Naive B cell (primary cell): ENCODE measurements at places on chromosomes 4 and X.
A peak's percentile ranks its signal among the peaks of the same experiment; 100 is the strongest.

GRCh38 chr4:626201-627091 lies 1.1 kb downstream of the PDE6B start:
- no peak for DNase-seq

DNA sequence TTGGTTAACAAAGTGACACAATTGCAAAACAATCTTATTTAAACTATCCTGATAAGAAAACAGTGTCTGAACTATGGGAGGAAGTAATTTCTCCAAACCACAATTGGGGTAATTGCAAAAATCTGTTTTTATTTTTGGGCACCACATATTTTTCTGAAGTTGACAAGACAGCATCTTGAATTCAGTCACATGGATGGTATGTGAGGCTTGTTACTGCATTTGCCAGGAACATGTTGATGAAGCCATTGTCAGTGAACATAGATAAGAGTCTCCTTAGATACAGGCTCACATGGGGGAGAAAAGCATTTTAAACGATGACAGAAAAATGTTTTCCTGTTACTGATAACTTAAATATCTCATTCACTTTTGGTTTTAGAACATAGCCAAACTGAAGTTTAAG lies 5.5 kb upstream of the USP53 start:
- no peak for DNase-seq

GRCh38 chr4:24417206-24417605 lies 167.1 kb downstream of the DHX15 start:
- no peak for DNase-seq

DNA sequence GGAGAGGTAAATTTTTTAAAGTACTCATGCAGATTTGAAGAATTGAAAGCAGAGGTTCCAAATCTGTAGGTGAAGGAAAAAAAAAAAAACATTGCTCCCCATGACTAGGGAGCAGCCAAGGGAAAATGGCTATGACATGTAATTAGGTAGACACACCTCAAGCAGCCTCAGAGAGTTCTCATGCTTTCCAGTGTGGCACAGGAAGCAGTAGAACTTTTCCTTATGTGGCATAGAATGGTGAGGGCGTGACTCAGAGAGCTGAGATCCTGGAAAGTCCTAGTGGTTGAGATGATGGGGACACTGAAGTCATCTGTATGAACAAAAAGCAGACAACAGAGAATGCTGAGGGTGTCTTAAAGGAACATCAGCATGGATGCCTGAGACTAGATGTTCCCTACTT lies 148.6 kb upstream of the NWD2 start:
- DNase-seq, result no peak

GRCh38 chrX:132094164-132094563 lies 33.7 kb downstream of the FRMD7 start:
- no peak for DNase-seq

- DNase-seq, result peak; percentile 6
Measured at GRCh38 chrX:65451663-65452062, 82.9 kb downstream of the LAS1L start.

- no peak for DNase-seq
Measured at GRCh38 chr4:23614284-23614892, 275.5 kb downstream of the PPARGC1A start.

DNA sequence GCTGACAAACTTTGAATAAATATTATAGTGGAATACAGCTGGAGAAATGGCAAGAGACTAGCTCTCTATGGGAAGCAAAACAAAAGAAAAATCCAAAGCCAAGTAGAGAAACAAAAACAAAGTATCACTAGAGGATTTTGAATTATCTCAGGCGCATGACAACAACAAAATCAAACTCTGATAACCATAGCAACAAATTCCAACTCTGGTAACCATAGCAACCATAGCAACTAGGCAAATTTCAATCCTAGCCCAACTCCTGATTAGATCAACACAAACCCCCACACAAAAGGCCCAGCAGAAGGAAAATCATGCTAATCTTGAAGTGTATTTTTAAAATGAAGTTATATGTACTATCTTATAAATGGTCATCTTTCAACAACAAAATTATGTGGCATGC lies 98.4 kb upstream of the MAGEE2 start:
- no peak for DNase-seq

DNA sequence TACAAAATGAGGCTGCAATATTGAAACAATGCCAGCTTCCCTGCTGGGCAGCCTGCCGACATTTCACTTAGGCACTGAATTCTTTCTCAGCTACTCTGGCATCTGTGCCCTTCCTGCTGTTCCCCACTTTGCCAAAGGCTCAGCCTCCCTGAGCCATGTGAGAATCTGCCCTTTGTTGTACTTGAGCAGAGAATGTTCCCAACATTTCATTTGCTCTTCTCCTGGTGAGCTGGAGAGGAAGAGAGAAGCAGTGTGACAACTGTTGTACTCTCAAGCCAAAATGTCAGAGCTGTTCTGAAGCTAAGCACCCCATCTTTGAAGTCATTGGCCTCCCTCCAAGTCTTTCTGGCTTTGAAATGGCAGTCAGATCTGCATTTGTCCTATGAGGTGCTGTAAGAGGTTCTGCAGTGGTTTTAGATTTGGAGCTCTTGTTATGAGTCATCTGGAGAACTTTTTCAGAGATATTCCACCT lies 32.5 kb downstream of the LANCL3 start:
- DNase-seq, result no peak

GRCh38 chrX:85828771-85829170 lies 218.6 kb downstream of the CHM start:
- no peak for DNase-seq

GRCh38 chrX:123665197-123665596 lies 67.7 kb downstream of the THOC2 start:
- DNase-seq, result no peak

- no peak for DNase-seq
Measured at GRCh38 chr4:8404791-8405515, 35.6 kb downstream of the ACOX3 start.

DNA sequence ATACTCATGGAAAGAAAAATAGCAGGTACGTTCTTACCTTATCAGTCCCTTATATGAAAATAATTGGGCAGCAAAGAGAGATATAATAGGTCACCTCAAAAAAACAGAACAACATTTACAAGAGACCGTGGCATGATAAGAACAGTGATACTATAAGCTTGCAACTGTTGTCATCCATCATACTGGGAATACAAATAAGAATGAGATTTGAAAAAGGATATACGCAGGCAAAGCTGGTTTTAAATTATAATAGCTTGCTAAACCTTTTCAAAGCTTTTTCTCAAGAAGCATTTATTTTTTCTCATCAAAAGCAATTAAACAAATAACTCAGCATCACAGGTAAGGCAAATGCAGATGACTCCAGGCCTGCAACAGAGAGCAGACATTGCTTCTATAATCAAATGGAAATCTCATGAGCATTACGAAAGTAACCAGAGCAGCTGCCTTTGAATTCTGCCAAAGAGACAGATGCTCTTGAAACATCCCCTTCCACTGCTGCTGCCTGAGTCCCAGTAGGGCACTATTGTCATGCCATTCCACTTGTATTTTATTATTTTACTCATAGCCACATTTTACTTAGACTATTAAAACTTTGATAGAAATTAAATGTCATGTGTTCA lies 620.6 kb upstream of the GNPDA2 start:
- no peak for DNase-seq

GRCh38 chr4:56879996-56880395 lies 27.7 kb upstream of the REST start:
- no peak for DNase-seq

DNA sequence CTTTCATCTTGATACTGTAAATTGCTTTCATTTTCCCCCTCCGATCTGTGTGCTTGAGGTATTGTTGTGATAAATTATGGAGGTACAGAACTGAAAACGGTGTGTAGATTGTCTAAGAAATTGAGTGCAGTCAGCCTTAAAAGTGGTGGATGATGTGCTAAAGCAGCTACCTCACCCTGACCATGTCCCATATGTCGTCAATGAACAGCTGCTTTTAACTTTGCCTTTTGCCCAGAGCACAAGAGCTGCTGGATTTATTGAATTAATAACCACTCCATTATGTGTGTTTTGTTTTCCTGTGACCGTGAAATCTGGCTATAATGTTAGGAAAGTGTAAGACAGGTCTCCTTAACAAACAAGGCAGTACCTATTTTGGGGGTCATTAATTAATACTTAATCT lies 581.9 kb upstream of the PITX2 start:
- DNase-seq, result no peak

DNA sequence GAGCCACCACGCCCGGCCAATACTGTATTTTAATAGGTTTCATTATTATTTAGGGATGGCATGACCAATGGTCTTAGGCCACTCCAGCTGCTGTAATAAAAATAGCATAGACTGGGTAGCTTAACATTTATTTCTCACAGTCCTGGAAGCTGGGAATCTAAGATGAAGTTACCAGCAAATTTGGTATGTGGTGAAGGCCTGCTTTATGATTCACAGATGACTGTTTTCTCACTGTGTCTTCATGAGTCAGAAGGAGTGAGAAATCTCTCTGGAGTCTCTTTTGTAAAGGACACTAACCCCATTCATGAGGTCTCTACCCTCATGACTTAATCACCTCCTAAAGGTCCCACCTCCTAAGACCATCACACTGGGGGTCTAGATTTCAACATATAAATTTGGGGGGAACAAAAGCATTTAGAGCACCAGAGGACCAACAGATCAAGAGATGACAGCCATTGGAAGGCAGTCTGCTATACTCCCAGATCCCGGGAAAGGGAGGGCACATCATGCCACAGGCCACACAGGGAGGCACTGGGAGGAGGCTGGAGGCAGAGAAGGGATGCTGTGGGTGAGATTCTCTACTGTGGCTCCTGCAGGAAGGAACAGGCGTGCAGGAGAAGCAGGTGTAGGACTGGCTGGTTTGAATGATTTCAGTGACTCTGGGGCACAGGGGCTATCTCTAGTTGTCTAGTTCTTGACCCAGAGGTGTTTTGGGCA lies 335.8 kb upstream of the SFRP2 start:
- DNase-seq, result no peak

DNA sequence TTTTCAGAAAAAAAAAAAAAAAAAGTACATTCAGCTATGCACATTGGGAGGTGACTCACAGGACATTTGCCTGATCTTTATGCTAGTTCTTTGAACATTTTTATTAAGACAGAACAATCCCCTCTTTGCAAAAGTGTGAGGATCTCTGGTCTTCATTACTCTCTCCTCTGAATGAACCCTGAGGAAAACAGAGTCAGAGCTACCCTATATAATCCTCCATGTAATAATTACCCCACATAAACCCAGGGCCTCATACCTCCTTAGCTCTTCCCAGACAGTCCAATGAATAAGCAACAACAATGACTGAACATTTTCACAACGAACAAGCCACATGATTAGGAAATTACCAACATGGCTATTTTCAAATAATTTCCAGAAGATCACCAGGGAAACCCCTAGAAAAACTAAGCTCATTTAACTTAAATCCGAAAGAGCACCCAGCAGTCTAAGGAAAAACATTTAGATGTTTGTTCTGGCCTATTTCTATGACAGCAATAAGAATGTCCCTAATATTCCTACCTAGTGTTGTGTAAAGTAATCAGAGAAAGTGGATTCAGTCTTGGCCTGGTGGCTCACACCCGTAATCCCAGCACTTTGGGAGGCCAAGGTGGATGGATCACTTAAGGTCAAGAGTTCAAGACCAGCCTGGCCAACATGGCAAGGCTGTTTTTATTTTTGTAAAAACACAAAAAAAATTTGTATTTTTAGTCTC lies 37.8 kb downstream of the TBC1D9 start:
- DNase-seq, result no peak

DNA sequence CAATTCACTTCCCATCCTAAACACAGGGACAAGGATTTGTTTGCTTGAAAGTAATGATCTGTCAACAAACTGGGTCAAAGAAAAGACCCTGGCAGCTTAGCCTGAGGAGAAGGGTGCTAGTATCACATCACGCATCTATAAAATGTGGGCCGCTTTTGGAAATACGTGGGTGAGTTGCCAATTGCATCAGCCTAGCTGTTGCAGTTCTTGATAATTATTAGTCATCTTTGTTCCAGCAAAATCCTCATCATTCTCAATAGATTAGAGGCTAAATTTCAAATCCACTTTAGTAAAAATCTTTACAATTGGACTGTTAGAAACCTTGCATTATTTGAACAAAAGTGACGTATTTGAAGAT lies 33.6 kb upstream of the TAPT1 start:
- no peak for DNase-seq

DNA sequence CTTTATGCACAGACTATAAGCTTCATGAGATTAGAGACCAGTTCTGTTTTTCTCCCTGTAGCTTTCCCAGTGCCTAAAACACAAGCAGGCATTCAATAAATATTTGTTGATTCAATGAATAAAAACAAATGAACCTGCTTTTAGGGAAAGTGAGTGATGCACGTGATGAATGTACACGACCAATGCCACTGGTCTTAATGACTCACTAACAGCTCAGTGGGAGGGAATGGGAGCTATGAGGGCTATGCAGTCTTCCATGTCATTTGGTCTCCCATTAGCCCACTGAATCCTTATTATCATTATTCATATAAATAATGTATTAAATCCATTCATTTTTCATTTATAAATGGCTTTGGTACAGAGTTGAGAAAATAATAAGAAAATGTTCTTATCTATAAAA lies 247.4 kb downstream of the FBXO8 start:
- DNase-seq, result no peak

- no peak for DNase-seq
Measured at GRCh38 chrX:148611993-148612392, 111.6 kb downstream of the AFF2 start.

DNA sequence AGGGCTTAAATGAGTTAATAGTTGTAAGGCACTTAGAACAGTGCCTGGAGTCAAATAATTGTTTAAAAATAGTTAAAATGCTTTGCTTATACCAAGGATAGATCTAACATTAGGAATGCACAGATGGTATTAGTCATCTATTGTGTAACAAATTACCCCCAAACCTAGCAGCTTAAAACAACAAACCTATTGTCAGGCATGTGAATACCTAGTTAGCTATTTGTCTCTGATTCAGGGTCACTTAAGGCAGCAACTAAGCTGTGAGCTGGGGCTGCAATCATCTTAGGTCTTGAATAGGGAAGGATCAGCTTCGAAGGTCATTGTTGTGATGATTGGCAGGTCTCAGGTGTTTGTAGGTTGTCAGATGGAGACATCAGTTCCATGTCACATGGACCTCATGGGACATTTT lies 42.4 kb upstream of the AGA start:
- DNase-seq, result no peak

GRCh38 chrX:130196466-130196865 lies 24.7 kb downstream of the RAB33A start:
- DNase-seq, result no peak

GRCh38 chrX:124518885-124519284 lies 172.5 kb downstream of the SH2D1A start:
- DNase-seq, result no peak

- no peak for DNase-seq
Measured at GRCh38 chr4:79025170-79025569, 85.9 kb upstream of the PAQR3 start.

DNA sequence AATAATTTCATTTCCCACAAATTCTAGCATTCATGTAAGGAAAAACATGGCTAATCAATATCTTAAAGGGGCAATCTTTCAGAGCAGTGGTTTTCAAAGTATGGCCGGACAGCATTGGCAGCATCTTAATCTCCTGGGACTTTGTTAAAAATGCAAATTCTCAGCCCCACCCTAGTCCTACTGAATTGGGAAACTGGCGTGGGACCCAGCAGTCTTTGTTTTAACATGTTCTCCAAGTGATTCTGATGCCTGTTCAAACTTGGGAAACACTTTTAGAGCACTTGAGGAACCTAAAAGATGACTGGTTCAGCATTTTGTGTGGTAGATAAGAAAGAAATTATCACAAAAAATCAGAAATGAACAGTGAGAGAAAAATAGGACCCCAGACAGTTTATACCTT lies 65.7 kb downstream of the ZFX start:
- no peak for DNase-seq
